ENCODE measurements at places on chromosomes 16 and 17.

DNA sequence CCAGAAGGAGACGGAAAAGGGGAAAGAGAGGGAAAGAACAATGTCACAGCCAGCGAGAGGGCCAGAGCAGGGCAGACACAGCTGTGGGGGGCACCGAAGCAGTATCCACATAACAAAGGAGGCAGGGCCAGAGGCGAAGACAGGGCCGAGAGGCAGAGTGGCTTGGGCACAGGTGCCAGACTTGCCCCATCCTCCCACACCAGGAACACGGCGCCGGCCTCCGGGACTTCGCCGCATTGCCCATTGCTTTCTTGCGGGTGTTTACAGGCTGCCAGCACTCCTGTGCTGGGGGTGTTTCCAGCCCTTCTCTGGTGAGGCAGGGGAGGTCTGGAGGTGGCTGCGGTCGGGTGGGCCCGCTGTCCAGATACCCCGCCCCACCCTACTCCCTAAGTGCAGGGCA lies 78.0 kb downstream of the ENGASE start:
- DNase-seq: no peak

- no peak for DNase-seq
These were observed 7.5 kb downstream of the SLC16A3 start for GRCh38 chr17:82236142-82236971.

- no peak for DNase-seq
These were observed 159.4 kb upstream of the CHMP6 start for GRCh38 chr17:80832266-80832676.

GRCh38 chr16:67800338-67800926 lies 5.9 kb downstream of the RANBP10 start:
- no peak for DNase-seq

- no peak for DNase-seq
These were observed 10.8 kb downstream of the TBKBP1 start for GRCh38 chr17:47704736-47705135.

DNA sequence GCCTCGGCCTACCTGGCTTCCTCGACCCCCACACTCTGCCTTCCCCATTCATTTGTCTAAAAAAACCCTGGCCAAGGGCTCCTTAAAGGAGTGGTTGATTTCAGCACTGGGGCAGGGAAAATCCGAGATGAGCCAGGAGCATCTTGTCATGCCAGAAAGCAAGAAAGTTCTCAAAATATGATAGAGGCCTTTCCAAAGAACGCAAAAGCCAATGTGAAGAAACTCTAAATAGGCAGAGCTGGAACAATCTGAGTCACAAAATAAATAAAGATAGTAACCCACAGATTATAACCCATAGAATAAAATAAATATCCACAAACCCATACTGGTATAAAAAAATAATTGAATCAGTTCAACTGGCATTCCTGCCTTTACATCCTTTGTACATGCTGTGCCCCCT lies 192.3 kb upstream of the SALL1 start:
- DNase-seq: no peak

DNA sequence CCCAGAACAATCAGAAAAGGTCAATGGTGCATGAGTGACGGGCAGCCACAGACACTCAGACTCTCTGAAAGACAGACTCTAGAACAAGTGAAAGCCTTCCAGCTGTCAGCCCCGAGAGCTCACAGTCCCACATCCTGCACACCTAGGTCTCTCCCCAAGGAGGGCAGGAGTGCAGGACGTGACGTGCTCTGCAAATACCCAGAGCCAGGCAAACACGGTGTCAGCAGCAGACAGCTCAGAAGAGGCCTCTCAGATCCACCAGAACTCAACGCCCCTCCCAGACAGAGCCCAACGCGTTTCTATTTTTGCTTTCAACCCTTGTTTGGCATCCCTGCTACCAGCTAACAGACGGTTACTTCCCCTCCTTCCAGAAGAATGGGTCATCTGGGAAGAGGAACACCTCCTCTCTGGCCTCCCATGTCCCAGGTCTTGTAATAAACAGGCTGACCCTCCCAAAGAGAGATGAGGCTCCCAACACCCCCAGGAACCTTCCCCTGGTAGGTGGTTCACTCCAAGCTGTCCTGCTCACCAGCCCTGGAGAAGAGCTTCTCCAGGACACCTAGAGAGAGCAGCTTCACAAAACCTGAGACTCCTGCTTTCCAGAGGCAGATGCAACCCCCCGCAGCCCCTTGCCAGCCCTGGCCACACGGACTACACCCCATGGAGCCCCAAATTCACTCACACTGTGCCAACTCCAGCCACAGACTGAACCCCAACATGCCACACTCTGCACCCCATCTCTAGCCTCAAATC lies 7.6 kb downstream of the PITPNM3 start:
- no peak for DNase-seq

DNA sequence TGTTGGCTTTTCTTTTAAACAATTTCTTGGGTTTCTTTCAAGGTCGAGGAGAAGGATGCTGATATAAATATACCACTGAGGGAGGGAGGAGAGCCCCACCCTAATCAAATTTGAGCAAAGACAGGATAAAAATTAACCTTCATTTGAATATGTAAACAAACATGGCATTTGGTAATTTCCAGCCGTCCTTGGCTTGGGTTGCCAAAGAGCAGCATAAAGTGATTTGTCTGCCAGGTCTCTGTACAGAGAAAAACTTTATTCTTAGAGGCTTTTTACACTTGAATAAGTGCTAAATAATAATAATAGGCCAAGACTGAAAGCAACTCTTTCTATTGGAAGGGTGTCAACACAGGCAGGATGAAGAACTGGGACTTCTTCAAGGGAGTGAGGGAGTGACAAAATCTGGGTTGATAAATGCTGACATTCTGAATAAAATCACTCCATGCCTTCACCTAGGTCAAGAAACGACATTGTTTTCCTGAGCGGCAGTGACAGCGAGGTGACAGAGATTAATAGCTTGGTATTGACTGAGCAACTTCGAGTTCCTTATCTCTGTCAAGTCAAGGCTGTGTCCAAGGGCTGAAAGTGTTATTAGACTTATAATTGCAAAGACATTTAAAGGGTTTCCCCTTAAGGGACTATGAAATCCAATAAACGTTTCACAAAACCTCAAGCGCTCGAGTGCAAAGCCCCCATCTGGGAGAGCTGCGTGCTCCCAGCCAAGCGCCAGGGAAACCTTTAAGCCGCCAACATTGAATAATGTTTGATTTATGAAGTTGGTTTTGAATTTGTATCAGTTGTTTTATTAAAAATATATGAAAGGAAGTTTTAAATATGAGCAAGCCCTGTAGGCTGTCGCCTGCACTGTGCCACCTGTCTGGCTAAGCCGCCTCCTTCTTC lies 269.5 kb upstream of the N4BP1 start:
- DNase-seq: no peak

GRCh38 chr16:2933701-2934100 lies 22.0 kb downstream of the FLYWCH1 start:
- DNase-seq: no peak

- no peak for DNase-seq
These were observed 5.1 kb downstream of the STH start for GRCh38 chr17:46003907-46004748.

DNA sequence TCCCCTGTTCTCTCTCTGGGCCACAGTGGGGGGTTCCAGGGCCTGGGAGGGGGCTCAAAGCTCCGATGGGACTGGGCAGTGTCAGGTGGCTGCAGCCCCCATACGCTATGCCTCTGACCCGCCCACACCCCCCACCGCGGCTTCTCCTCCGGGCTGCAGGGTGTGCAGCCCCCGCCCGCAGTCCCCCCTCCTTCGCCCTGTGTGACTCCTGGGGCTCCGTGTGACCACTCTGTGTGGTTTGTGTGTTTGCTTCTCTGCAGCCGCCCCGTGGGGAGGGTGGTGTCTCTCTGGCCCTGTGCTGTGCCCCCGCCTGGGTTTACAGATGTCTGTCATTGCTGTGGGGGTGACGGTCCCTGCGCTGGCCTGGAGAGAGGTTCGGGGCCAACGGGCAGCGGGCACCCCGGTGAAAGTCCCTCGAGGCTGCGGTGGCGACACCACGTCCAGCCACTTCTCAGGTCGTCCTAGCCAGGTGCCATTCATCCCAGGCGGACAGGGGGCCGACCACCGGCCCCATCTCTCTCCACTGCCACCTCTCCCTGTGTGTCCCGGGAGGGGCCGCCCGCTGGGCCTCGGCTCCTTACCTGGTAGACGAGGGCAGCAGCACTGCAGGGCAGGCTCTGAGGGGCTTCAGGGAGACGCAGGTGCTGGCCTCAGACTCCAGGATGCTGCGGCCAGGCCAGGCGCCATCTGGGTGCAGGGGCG lies 5.5 kb downstream of the SSTR5 start:
- DNase-seq: no peak

DNA sequence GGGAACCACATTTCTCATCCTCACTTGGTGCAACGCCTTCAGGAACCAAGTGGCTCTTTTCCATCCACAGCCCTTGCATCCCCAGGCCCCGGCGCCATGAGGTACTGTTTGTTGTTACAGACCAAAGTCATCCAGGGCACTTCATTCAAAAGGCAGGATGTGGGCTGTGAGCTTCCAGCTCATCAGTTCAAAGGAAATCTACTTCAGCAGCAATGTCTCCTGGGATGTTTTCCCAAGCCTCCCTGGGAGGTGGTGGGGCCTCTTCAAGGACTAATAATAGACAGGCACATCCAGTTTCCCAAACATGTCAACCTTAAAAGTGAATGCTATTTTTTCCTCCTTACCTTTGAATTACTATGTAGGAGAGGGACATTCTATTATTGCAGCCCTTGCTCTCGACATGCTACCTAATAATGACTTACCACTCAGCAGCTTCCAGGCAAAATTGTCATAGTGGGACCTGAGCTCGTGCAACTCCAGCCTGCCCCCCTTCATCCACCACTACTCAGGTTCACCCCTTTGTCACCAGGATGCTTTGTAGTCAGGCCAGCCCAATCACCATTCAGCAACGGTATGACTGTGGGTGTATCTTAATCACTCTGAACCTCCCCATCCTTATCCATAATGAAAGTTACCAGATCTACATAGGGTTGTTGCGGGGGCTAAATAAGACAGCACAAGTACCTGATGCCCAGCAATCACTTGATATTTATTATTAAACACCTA lies 1.7 kb upstream of the PRKCB start:
- no peak for DNase-seq

DNA sequence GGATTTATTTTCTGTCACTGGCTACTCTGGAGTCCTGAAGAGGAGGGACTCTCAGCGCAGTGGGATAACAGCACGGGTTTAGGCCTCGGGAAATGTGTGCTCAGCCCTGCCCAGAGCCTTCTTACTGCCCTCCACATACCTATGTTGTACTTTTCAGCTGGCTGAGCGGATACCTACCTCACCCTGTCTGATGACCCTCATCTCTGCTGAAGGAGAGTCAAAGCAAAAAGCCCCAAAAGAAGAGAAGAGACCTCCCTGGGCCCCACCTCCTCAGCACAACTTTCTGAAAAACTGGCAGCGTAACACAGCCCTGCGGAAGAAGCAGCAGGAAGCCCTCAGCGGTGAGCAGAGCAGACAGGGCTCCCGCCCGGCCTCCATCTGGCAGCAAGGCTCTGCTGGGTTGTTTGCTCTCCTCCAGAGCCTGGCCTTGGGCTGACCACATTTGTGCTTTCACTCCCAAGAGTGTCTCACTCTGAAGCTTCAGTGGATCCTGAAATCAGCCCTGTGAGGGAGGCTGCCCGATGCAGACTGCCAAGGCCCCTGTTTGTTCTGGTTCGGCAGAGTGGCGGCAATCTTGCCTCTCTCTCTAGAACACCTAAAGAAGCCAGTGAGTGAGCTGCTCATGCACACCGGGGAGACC lies 10.3 kb downstream of the MYCBPAP start:
- DNase-seq: no peak

GRCh38 chr17:75877752-75878173 lies 618 bp downstream of the TRIM47 start:
- DNase-seq: no peak

- DNase-seq: no peak
These were observed 573.7 kb upstream of the KIF2B start for GRCh38 chr17:53249036-53249435.

DNA sequence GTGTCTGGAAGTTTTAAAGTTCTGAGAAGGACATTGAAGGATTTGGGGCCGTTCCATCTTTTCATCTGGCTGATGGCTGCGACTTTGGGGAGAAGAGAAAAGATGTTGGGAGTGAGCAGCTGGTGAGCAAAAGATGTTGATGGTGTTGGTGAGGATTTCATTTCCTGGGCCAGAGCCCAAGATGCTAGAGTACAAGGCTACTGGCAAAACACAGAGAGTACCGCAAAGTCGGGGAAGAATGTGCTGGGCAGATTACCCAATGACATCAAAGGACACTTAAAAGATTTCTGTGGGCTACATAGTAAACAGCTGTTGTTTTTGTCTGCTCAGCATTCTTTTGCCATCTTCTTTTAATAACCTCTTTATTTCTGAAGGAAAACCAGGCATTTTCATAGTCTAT lies 49.4 kb upstream of the GAS7 start:
- no peak for DNase-seq

DNA sequence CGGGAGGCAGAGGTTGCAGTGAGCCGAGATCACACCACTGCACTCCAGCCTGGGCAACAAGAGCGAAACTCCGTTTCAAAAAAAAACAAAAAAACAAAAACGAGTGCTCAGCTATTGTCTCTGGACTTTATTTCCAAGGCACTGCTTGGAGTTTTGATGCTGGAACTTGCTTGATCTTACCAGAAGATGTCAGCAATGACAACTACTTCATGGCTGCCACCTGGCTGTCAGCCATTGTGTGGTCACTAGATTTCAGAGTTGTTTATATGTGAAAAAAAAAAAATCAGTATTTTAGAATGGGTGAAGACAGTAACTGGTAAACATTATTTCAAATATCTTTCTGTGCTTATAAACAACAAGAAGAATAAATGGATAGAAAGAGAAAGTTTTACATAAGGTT lies 26.3 kb upstream of the OR4D1 start:
- DNase-seq: no peak

DNA sequence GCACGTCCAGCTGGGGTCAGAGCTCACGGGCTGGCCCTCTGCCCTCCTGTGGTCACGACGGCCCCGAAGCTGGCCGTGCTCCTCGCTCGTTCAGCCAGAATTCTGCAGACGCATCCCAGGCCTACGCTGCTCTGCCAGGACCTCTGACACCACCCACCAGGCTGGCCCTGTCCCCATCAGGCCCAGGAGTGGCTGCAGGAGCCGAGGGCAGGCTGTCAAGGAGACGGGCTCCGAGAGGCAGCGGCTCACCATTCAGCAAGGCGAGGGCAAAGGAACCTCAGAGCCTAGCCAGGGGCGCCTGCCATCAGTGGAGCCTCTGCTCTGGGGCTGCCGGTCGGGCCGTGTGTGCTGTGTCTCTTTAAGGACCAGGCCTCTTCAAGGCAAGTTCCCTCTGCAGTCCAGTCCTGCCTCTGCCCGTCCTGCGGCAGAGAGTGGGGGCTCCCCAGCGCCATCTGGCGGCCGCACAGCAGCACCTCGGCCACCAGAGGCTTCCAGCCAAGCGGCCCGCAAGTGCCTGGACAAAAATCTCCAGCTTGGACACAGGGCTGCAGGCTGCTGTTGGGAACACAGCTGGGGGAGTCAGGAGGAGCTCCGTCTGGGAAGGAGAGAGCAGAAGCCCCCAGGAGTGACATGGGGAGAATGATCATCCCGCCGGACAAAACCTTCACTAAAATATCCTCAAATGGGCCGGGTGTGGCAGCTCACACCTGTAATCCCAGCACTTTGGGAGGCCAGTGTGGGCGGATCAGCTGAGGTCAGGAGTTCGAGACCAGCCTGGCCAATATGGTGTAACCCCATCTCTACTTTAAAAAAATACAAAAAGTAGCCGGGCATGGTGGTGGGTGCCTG lies 7.4 kb upstream of the ABR start:
- DNase-seq: peak; percentile 25
